ENCODE measurements at places on chromosomes 12 and 14.

DNA sequence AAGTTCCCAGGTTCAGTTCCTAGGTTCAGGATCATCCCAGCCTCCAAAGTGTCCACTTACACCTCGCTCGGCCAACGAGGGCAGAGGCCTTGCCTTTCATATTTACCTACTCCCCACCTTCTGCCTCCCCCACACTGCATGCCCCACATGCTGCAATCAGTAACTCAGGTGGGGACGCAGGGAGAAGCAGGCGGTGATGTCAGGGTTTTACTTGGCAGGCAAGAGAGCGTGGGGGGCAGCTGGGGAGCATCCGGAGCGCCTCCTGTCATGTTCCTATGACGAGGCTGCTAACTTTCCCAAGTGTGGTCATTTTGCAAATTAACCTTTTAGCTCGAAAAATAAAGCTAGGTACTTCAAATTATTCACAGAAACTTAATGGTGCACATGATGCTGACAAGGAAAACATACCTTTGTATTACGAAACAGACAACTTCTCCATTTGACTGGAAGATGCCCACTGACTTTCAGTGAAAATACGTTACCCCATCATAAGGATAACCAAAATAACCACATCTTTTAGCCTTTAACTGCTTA lies 53.8 kb downstream of the SETD3 start:
- DNase-seq, result no peak

DNA sequence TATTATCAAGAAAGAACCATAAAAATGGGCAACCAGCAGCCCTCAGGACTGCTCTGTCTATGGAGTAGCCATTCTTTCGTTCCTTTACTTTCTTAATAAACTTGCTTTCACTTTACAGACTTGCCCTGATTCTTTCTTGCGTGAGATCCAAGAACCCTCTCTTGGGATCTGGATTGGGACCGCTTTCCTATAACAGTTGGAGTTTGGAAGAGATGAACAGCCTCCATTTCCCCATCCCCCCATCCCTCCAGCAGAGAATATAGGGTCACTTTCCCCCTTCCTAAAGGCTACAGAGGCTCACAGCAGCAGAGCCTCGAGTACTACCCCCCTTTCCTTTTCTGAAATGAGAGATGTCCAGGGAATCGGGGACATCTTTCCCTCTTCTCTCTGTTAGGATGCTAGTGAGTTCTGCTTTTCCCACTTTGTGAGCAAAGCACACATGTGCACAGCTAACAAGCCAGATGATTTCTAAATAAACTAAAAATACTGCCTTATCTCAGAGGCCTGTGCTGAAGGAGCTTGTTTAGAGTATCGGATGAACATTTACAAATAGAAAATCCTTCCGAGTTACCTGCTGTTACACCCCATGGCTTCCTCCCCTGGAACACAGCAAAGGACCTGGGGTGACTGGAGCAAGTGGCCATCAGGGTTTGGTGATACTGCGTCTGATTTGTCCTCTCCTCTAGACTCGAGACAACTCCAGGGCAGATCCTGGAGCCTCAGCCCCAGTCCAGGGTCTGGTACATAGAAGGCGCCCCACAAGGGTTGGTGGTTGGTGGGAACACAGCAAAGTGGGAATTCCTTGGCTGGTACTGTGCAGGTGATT lies 144.2 kb downstream of the SLC38A6 start:
- DNase-seq, result no peak

GRCh38 chr12:19641235-19642080 lies 202.2 kb downstream of the AEBP2 start:
- no peak for DNase-seq

DNA sequence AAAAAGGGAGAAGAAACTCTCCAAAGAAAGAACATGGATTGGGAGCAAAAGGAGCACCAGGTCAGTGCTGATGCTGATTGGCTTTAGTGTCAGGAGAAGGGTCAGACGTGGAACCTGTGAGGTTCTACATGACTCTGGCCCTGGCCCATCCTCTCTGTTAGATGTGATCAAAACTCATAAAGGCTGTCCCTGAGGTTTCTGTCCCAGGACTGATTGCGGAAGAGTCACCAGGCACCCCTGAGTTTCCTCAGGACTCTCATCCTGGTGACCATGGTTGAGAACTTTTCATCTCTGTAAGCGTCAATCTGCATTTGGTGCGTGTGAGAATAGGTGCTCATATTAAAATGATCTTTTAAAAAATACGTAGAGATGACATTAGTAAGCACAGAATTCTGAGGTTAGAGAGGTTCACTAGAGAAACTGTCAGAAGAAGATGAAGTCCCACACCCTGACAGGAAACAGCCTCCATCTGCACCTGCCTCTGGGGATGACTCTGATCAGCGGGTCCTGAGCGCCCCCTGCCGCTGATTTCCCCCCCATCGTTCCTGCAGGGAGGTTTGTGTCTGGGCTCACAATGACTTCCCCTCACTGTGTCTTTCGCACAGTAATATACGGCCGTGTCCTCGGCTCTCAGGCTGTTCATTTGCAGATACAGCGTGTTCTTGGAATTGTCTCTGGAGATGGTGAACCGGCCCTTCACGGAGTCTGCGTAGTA lies 741.8 kb downstream of the TMEM121 start:
- no peak for DNase-seq

GRCh38 chr12:27575762-27576118 lies 51.7 kb downstream of the PPFIBP1 start:
- DNase-seq, result no peak

DNA sequence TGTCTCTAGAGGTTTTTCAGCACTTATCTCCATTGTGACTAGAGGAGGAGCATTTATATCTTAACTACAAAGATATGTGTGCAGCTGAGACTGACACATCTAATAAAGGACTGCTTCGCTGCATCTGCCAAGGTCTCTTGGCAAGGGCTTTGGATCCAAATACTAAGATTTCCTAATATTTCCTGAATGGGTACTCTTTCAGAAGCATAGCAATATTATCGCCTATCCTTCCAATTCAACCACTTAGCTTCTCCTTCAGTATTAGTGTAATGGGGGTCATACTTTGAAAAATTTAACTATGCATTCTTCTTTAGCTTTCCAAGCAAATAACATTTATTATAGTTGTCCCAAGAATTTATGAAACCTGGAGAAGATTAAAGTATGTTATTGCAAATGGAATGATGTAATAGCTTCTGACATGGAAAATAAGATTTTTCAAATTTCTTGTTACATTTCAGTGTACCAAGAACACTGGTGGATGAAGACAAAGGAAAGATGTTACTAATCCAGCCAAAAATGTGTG lies 243.0 kb upstream of the PDE3A start:
- no peak for DNase-seq

DNA sequence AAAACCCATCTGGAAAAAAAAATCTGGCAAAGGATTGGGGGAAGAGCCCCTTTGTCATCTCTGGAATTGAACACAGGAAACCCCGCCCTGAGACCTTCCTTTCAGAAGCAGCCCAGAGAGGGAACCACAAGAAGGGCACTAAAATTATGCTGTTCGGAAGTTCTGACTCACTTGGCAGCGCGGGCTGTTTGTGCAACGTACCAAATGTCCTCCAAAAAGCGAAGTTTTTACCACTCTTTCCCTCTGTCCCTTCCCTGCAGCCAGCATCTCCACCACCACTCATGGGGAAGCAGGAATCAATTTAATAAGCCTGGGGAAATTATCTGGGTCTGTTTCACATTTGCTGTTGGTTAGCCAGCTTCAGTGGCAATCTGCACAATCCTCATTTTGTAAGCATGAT lies 3.2 kb upstream of the SYNE3 start:
- no peak for DNase-seq

DNA sequence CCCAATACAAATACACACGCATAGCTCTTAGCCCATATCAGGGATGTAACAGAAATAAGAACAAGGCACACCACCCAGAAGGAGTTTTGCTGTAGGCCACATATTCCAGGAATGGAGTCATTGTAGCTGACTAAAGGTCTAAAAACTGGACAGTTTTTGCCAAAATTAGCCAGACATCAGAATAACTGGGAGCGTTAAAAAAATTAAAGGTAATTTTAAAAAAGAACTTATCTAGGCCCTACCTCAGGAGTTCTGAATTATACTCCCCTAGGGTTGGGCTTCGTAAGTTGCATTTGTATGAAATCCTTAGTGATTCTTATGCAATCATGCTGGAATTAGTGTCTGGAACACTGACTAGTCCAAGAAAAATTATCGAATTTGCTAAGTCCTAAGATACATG lies 987.7 kb downstream of the GALC start:
- no peak for DNase-seq

DNA sequence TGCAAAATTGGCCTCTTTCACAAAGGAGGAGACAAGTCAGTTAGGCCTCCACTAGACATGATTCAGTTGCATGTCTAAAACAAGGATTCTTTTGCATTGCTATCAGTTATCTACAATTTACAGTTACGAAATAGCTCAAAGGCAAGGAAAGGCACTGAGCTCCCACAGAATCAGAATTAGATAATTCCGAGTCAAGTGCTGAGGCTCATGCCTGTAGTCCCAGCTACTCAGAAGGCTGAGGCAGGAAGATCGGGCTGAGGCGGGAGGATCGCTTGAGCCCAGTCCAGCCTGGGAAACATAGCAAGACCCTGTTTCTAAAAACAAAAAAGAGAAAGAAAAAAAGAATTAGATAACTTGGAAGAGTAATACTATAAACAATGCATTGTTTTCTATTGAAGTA lies 12.3 kb upstream of the RTRAF start:
- DNase-seq, result no peak
